ENCODE measurements at places on chromosomes 12 and 14.

DNA sequence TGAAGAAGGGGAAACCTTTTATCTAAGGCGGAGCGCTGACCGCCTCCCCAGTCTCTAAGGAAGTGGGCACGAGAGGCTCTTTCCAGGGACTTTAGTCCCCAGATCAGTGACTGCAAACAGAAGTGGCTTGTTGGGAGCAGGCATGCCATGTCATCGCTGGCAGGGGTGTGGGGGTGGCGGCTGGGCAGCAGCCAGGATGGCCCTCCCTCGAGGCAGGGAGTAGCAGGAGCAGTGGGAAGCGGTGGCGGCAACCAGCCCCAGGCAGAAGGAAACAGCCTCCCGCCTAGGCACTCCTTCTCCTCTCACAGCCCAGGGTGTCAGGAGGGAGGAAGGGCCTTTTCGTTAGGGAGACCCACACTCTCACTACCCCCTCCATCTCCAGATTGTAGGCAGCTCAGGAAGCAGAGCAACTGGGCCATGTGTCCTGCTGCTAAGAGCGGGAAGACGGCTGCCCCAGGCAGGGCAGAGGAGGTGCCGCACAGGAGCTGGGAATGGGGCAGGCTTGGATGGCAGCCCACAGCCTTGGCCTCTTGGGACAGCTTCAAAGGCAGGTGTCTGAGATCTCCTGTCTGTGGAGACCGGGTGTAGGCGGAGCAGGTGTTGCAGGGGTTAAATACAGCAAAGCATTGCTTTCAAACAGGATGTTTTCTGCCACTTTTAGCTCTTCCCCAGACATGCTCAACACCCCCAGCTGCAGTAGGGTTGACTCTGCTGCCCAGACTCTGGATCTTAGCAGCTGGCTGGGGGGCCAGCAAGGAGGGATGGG is 21.8 kb downstream of the VDR start:
- no peak for DNase-seq

GRCh38 chr12:52616680-52617402 is 1.5 kb downstream of the KRT73 start:
- DNase-seq = no peak

- no peak for DNase-seq
Observed at GRCh38 chr12:50261654-50262053, 21.7 kb downstream of the LIMA1 start.

GRCh38 chr12:86613311-86613710 is 357.1 kb upstream of the MGAT4C start:
- no peak for DNase-seq

GRCh38 chr14:101232340-101233020 is 328.8 kb upstream of the DIO3 start:
- DNase-seq = no peak

DNA sequence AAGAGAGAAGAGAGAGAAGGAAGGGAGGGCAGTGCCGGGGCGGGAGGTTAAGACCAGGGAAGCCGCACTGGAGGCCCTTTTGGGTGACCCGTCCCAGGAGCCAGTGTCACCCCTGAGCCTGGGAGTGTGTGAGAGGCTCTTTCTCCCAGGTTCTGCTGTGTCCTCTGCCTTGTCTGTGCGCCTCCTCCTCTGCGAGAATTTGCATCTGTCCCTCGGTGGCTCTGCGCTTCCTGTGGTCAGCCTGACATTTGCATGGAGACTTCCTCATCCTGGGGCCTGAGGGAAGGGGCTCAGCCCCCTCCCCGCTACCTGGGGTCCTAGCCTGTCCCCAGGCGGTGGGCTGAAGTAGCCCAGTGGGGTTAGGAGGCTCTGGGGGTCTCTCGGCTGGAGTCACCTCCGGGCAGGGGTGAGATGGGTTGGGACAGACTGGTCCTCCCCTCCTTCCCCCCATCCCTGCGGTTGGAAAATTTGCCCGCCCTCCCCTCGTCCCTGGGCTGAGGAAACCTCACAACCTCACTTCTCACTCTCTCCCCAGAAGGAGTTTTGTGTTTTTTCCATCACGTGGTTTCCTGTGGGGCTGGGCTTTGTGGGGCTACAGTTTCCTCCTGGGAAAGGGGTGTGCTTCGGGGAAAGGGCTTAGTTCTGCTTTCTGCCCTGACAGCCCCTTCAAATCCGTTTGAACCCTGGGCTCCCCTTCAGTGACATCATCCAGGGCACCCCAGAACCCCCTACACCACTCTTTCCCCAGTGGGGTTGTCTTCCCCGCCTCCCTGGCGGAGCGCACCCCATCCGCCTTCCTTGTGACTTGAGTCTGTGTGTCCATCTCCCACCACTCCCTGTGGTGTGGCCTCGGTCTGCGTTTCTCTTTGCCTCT is 2.5 kb downstream of the PTPN6 start:
- no peak for DNase-seq

DNA sequence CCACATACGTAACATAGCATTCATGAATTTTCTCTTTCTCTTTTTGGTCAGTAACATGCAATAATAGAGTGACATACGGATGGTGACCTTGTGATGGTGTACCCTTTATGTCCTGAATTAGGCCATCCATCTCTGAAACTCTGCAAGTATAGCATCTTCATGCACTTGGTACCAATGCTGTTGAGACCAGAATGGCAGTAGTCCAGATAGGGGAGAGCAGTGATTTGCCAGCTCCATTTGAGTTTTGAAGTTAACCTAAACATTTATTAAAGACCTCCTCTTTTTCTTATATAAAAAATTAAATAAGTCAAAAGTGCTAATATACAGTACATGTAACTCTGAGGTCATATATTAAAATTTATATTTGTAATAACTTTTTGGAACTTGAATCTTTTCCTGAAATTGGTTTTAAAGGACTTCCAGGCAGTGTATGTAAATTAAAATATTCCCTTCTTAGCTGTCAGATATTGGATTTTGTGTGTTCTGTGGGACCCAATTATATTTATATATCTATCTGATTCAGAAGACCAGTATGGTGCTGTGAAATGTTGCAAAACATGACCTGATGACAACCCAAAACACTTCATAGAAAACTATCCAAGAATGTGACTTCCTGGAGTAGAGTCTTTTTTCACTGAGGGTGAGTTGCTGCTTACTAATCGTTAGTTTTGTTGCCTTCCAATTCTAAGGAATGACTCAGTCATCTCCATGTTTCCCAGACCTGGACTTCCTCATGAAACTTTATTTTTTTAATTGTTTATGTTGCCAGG is 3.5 kb downstream of the ELK3 start:
- no peak for DNase-seq

GRCh38 chr14:99034711-99035171 is 237.3 kb downstream of the BCL11B start:
- DNase-seq = no peak

DNA sequence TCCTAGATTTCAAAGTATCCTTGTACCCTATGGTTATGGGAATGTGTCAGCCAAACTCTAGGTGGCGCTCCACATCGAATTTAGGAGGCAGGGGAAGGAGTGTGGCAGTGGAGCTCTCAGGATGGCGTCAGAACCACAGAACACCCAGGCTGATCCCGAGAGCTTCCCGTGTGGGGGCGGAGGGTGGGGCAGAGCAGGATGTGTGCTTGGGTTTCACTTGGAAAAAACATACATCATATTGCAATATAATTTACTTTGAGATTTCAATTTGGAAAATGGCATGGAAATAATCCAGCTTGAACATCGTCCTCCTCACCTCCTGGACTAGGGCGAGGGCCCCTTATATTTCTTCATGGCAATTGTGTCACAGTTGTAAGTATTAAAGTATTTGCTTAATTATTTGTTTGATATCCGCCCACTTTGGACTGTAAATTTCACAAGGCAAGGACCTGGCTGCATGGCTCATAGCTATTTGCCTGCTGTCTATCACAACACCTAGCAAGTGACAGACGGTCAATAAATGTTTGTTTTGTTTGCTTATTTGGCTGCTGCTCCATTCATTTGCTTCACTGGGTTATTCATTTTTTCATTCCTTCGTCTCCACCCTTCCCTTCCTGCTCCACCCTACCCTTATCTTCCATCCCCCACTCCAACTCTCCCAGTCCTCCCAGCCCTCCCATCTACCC is 221.5 kb upstream of the HMGA2 start:
- DNase-seq = peak; percentile 80

- DNase-seq = no peak
Observed at GRCh38 chr14:99602788-99603415, 1.1 kb downstream of the CCDC85C start.

DNA sequence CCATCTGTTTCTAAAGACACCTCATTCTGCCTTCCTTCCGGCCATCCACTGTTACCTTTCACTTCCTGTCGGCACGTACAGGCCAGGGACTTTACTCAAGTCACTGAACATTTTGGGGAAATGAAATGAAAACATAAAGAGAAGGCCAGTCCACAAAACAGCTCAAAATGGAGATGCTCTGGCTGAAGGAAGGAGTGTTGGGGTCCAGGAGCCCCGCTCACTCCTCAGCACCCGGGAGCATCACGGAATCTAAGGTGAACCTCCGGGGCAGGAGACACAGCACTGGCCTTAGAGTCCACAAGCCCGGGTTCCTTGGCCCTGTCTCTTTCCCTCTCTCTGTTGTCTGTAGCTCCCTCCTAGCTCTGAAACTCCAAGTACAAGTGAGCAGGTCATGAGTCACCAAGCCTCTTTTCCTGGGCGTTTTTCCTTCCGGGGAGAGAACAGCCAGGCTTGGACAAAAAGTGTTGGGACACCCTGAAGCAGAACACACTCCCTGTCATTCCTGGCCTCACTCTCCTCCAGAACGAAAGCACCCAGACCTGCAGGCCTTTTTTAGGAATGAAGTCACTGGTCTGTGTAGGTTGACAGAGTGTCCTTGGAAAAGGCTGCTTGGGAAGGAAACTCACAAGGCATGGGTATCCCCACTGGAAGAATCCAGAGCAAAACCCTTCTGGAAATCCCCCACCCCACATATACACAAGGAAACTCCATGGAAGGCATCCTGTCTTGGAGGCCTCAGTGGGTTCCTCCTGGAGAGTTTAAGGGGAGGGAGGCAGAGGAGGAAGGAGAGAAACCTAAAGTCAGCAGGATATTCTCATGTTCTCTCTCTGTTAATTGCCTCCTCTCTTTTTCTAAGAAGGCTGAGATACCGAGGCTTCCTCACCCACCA is 245.3 kb downstream of the ZFP36L1 start:
- DNase-seq = no peak

GRCh38 chr14:76953311-76953945 is 75.1 kb downstream of the IRF2BPL start:
- no peak for DNase-seq

DNA sequence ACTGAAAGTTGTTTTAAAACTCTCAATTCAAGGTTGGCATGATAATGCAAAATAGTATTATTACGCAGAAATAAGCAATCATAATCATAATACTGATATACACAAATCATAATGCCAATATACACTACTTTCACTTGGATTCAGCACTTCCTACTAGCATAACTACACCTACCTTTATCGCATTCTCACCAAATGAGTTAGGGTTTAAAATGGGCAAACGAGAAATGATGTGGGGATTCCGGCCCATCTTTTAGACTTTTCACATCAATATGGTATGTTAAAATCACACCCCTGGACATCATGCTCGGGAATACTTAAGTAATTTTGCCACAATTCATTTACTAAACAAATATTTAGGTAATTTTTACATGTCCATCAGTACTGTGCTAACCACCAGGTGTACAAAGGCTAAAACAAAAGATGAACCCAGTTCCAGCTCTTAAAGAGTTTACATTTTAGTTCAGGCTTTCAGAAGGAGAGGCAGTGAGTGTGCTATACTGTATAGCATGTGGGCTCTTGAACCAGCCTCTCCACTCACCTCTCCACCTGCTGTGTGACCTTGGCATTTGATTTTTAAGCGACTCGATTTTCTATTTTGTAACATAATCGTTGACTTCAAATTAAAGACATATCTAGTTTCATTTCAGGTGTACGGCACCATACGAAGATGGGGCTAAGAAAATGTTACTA is 1.1 kb upstream of the USP15 start:
- no peak for DNase-seq

- DNase-seq = no peak
Observed at GRCh38 chr14:33642080-33642479, 308.8 kb downstream of the EGLN3 start.

- DNase-seq = no peak
Observed at GRCh38 chr14:94143239-94143638, 13.8 kb upstream of the IFI27L2 start.

DNA sequence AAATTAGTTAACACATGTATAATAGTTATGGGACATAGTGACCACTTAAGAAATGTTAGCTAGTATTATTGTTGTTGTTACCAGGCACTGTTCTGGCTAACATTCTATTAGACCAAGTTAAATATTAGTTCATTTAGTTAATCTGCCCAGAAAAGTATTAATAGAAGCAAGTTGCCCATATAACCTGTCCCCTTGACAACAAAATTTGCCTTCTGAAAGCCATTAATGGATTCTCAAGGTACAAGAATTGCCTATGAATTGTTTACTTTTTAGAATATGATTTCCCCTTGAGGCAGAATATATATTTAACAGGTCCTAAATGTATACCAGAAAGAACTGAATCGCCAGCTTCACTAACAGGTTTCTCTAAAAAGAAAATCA is 167.3 kb upstream of the TMCC3 start:
- no peak for DNase-seq

DNA sequence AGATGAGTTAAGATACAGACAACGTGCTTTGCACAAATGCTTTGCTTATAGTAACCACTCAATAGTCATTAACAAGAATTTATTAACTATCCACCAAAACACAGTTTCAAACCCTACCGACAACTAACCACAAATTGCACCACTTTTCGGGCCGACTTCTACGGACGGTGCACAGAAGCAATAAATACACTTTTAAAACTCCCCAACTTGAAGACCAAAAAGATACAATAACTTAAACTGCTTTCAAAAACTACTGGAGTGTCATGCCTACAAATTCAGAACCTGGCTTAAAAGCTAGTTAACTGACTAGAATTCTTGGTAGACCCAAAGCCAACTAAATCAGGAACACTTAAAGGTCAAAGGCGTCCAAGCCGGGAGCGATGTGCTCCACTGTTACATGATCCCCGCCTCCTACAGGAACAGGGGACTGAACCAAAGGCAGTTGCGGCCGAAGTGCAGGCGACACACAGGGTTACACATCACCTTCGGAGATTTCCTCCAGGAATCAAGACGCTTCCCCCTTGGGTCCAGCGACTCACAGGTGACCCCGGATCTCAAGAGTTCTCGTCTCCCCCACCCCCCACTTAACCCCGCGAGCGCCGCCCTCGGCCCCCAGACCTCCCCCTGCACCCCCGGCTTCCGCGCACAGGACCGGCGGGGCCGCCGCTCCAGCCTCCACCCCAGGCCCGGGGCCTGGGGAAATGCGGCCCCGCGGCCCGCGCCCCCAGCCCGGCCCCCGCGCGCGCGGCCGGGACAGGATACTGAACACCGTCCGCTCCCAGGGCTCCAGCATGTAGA is 507 bp downstream of the SPTSSA start:
- DNase-seq = no peak

- no peak for DNase-seq
Observed at GRCh38 chr14:93893661-93894261, 33.4 kb upstream of the FAM181A start.

DNA sequence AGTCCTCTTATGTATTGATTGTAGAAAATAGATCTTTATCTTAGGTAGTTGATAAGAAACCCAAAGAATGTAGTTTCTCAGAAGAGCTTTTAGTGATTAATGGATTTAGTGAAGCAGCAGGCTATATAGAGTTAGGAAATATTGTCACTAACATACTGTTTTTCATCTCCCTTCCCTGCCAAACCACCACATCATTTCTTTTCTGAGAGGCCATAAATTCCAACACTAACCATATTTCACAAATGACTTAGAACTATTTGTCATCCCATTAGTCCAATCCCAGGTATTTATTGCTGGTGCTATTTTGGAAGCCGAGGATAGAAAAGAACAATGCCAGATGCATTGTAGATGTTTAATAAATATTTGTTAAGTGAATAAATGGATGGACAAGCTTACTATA is 185.7 kb downstream of the KICS2 start:
- no peak for DNase-seq
